Hepatocyte (in vitro differentiated cells): ENCODE measurements at places on chromosomes 4 and X. TPM values are rescaled to one million over a fixed set of nuclear protein-coding genes. Genes with fewer than 3 reads are reported as not detected.

GRCh38 chr4:171007618-171008390, 805.4 kb upstream of the GALNTL6 start:
- DNase-seq: no peak

DNA sequence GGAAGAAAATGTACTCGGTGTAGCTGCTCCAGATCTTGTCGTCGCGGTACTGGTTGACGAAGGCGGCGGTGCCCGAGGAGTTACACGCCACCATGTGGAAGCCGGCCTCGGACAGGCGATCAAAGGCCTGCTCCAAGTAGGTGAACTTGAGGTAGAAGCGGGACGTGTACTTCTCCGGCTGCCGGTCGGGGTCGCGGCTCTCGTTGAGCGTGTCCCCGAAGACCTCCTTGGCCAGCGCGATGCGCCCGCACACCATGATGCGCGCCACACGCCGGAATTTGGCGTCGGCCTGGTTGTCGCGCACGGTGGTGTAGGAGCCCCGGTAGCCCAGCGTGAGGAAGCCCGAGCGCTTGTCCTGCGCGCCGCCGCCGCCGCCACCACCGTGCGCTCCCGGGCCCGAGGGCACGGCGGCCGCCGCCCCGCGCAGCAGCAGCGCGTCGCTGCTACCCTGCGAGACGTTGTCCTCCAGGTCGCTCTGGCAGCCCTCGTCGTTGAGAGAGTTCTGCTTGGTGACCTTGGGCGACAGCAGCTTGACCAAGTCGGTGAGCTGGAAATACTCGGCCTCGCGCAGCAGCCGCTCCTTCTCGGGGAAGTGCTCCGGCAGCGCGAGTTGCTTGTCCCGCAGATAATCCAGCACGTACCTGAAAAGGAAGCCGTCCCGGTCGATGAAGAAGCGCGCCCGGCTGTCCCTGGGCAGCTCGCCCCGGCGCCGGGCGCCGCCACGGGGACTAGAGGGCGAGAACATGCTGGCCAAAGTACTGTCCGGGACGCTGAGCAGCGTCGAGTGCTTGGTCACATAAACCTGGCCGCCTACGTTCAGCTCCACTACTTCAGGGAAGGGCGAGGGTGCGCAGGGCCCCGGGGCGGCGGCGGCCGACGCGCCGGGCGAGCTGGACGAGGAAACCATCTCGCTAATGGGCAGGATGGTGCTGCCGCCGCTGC, 775 bp downstream of the KCTD8 start:
- DNase-seq: peak; percentile 44

- no peak for DNase-seq
These were observed 52.8 kb upstream of the PSAPL1 start for GRCh38 chr4:7487502-7487901.

DNA sequence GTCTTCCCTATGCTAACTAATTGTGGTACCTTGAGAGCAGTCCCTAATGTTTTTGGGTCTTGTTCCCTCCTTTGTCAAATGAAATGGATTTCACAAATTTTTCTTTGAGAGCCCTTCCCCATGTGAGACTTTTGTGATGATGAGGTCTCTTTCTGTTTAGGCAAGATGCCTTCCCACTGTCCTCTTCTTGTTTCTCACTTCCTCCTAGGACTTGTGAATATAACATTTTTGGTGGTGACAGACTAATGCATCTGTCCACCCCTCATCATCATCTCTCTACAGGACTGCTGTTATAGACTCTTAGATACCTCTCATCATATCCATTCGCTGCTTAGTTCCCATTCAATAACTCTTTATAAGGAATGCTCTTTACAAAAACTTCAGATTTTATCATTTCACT, 8.7 kb upstream of the ANK2 start:
- no peak for DNase-seq

DNA sequence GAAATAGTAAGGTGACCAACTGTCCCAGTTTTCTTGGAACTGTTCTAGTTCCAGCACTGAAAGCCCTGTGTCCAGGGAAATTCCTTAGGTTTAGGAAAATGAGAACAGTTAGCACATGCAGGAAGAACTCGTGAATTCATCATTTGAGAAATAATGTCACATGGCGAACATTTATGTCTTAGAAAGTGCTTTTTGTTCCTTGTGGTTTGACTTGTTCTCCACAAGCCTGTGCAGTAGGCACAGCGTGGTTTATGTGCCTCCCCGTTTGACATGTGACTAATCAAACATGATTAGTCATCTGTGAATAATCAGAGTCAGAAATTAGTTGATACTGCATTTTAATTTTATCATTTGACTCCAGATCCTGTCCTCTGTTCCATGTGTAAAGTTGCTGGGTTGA, 556.0 kb upstream of the CPEB2 start:
- no peak for DNase-seq

DNA sequence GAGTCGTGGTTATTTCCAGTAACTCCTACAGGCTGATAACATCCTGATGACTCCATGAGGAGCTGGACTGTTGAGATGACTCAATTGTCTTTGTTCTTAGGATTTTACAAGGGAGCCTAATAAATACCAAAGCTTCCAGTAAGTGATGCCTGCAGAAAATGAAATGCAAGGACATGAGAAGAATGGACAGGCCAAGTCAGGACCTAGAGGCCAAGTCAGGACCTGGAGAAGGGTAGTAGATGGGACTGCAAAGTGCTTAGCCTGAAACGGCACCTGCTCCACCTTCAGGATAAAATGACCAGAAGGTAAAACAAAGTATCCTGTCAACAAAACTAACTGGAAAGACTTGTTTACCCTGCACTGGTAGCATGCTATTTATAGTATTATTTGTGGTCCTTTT, 6.4 kb upstream of the SLC10A6 start:
- DNase-seq: peak; percentile 38

Gene PABPC4L
- total RNA-seq: 5.9 and 6.1 TPM in 2 replicates

GRCh38 chr4:38964942-38965775, 67.0 kb downstream of the TMEM156 start:
- no peak for DNase-seq

DNA sequence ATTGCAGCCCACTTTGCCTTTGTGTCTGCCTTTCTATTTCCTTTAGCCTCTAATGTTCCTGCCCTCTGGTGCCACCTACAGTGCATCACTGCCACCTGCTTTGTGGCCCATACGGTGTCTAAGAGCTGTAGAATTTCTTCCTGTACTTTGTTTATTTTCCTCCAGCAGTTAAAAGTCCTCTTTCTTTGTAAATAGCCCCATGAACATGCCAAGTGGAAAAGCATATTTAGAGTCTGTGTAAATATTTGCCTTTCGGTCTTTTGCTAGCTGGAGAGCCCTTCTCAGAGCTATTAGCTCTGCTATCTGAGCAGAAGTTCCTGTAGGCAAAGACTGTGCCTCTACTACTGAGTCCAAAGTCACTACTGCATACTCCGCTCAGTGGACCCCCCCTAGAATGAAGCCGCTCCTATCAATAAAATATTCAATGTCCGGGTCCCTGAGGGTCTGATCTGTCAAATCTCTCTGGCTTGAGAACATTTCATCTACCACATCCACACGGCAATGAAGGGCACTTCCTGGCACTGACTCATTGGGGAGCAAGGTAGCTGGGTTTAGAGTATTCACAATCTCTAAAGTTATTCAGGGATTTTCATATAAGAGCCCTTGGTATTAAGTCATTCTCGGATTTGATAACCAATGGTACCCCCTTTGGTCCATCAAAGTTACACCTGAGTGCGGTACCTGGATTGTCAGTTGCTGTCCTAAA, 36.3 kb downstream of the SULT1E1 start:
- peak; percentile 83 for DNase-seq

GRCh38 chr4:25160714-25161592, 704 bp upstream of the SEPSECS start:
- DNase-seq: peak; percentile 58

Gene F8A1
- total RNA-seq: 6.4 and 7.7 TPM in 2 replicates

Gene CDS1
- 21.3 and 24.3 TPM in 2 replicates for total RNA-seq

DNA sequence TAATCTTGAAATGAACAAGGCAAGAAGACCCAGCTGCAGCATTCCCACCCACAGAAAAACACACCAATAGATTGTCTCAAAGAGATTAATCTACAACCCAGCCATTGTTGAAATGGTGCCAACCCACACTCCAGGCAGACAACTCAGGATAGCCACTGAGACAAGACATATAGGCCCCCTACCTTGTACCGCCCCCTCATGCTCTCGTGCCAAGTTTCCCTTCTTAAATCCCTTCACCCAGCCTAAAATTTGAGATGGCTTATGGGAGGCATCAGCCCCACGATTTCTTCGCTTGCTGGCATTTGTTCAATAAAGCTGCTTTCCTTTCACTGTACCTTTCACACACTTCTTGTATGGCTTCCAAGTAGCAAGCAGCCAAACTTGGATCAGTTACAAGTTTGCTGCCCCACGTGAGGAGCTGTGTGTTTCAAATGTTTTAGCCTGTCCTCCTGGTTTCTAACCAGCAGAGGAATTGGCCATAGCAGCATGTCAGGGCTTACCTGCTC, 1754.1 kb downstream of the C4orf33 start:
- DNase-seq: peak; percentile 10

DNA sequence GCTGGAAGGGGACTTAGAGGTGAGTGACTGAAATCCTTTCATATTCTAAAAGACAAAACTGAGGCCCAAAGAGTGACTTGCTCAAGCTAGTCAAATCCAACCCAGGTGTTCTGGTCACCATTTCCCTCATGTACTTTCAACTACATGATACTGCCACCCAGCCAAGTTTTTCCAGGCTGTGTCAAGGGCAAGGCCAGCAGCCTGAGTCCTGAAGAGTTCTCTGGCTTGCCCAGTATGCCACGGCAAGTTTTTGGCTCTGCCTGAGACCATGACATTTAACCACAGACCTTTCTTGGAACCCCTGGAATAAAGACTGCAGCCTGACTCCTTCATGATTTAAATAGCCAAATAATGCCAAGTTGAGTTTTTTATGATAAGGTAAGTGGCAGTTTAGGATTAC, 10.7 kb upstream of the TMEM164 start:
- no peak for DNase-seq

DNA sequence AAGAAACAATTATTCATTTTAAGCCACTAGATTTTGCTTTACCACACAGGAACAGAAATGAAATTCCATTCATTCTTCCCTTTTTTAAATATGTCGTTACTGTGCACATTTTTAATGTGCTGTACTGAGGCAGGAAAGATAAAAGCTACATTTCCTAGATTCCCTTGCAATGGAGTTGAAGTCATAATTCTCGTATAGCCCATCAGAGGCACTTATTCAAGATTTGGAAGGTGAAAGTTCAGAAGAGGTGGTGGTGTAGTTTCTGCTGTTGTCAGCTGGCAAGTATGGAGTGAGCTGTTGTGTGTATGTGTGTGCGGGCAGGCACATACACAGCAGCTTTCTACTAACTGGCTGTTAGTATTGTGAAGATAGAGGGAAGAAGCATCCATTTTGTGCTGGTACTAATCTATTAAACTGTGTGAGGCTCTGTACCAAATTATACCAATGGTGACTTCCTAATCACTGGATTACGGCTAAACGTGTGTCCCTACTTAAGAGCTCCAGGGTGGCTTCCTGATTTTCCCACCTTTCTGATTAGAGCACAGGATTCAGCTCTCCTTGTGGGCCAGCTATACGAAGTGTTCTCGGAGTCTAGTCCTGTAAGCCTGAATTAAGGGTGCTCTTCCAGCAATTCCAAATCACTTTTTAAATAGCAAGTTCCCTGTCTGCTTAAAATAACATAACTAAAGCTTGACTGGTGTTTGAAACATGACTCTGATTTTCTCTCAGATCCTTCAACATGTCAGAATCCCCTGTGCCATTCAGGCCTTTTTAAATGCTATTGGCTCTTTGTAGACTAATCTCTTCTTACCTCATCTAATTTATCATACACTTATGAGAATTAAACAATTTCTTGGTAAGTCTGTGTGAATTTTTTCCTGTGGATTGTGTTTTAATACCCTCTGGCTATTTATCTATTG, 43.8 kb downstream of the PDS5A start:
- DNase-seq: no peak

DNA sequence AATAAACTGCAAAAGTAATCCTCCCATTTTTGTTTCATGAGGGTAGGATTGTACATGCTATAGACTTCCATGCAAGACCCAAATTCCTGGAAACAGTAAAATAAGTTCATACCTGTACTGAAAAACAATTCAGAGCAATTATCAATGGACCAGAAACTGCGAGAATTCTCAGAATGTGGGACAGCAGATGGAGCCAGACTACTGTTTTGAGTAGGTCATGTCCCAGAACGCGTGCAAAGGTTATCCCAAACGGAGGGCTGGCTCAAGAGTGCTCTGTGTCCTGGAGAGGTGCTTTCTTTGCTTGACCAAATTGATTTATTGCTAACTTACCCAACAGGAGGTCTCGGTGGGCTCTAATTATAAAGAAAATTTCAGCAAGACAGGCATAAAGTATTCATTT, 1.7 kb upstream of the MAGEH1 start:
- DNase-seq: peak; percentile 16

DNA sequence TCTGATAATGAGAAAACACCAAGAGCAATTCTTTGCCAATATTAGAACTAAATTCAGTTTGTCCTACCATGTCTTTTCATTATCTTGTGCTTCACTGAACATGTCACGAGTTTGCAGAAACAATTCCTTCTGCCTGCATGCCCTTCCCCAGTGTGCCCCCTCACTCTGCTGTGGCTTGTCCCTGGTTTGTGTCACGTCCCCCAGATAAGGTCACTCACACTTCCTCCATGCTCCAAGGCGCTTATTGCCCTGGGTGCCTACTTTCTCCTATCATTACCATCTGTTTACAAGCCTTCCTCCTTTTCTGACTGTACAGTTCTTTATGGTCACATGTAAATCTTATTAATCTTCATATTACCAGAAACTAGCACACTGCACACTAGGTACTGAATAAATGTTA, 394.1 kb downstream of the KCNIP4 start:
- no peak for DNase-seq

GRCh38 chrX:25112156-25112555, 96.4 kb upstream of the ARX start:
- no peak for DNase-seq

GRCh38 chr4:100695039-100695654, 177.3 kb upstream of the EMCN start:
- no peak for DNase-seq

Gene CSN1S1
- total RNA-seq: not detected in 2 replicates

- DNase-seq: no peak
These were observed 104.7 kb downstream of the NCAPG start for GRCh38 chr4:17915439-17915838.

Gene COL4A6
- total RNA-seq: 9.6 and 12.9 TPM in 2 replicates

Gene HMX1
- total RNA-seq: not detected in 2 replicates

Gene FGF5
- total RNA-seq: 0.04 TPM in 1 of 2 replicates, not detected in the other

GRCh38 chr4:140117947-140118346, 36.0 kb downstream of the MAML3 start:
- no peak for DNase-seq

GRCh38 chr4:180356766-180357165, 1886.4 kb upstream of the TENM3 start:
- DNase-seq: no peak

Gene GPC4
- 9.2 and 11.8 TPM in 2 replicates for total RNA-seq
